ENCODE measurements at places on chromosomes 7 and 10.
A peak's percentile ranks its signal among the peaks of the same experiment; 100 is the strongest.

GRCh38 chr7:137094-137891, 55.1 kb upstream of the FAM20C start:
- no peak for DNase-seq

- DNase-seq = peak; percentile 49
Measured at GRCh38 chr10:119542357-119542987, at the start of gene RGS10. Gene RGS10 (minus strand): TSS chr10:119542719. CDS start chr10:119542638, 81 bp downstream.

DNA sequence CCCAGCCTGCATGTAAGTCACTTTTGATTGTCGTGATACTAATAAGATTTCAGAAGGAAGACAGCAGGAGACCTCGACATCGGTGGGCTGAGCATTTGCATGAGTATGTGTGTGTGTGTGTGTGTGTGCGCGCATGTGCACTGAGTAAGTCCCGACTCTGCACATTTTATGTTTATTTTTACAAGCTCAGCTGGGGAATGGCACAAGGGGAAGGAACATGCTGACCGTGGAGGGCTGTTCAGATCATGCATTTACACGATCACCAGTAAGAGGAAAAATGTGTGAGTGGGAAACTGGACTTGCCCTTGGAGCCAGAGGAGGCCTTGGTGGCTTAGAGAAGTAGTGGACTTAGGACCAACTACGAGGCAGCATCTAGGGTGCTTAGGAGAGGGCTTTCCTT, 41.3 kb downstream of the IL2RA start:
- no peak for DNase-seq

DNA sequence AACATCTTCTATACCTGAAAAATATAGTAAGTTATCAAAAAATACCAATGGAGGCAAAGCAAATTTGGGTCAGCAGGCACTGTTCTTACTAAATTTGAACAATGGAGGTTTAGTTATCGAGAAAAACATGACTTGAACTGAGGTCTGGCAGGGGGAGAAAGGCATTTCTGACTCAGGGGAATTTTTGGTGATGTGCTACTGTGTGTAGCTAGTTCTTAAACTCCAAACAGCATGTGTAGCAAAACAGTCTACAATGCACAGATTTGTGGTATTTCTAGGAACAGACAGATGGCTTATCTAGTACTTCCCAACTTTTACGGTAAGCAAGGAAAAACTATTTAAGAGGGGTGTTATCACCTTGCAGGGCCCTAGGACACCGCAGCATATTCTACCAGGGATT, 311.6 kb upstream of the LRRN3 start:
- DNase-seq = no peak

- DNase-seq = no peak
Measured at GRCh38 chr10:11353006-11353896, 258.2 kb downstream of the USP6NL start.

DNA sequence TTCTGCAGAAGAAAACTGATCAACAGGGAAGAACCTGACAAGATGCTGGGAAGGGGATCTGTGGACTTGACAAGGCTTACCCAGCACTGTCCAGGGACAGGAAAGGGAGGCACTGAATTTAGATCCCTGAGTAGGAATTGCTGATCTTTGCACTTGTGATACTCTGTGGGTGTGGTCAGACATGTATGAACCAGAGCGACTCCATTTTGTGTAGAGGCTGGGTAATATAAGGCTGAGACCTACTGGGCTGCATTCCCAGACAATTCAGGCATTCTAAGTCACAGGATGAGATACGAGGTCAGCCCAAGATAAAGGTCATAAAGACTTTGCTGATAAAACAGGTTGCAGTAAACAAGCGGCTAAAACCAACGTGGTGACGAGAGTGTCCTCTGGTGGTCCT, 60.7 kb downstream of the CCDC3 start:
- DNase-seq = no peak

DNA sequence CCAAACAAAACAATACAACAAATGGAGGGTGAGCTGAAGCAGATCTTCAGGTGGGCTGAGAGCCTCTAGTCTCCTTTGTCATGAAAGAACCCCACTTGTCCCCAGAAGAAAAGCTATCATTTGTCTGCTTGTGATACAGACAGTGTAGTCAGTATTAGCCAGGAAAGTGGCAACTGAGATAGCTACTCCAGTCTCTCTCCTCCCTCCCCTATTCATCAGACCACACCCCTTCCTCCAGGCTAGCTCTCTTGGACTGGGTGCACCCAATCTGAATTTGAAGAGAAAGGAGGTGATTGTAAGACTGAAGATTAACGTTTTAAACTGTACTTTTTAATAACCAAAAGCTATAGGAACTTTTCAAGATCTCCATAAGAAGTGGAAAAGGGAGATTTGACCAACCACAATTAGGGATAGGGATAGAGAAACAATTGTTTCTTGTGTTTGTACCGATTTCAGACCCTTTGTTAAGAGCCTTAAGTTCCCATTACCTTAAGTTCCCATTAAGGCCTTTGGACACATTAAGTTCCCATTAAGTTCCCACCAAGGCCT, 14.1 kb downstream of the BMPR1A start:
- DNase-seq = no peak

DNA sequence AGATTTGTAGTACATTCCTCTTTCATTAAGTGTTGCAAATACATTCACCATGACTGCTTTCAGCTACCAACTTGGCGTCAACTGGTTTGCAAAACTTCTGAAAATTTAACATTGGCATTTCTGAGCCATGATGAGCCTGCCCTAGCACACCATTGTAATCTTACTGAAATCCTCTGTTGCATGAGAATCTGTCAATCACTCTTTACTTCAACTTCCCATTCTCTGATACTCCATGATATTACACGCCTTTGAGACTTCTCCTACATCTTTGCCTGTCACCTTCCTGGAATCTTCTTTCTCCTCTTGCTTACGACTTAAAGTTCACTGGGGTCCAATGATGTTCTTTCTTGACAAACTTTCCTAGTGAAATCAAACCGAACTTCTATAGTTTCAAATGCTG, 32.2 kb downstream of the EBLN1 start:
- no peak for DNase-seq

DNA sequence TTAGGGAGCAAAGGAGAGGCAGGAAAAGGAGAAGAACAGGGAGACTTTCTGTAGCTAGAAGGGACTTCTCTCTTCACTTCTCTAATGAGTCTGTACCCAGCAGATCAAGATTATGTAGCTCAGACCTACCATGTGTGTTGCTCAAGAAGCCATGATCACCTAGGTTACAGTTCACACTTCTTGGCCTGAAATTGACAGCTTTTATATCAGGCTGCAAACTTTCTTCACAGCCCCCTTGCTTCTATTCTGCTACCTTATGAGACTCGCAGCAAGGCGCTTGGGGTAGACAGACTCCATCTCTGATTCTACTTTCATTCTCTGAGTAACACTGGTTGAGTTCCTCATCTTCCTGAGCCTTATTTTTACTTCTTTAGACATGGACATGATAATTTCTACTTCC, 19.6 kb upstream of the GIMAP2 start:
- DNase-seq = no peak

DNA sequence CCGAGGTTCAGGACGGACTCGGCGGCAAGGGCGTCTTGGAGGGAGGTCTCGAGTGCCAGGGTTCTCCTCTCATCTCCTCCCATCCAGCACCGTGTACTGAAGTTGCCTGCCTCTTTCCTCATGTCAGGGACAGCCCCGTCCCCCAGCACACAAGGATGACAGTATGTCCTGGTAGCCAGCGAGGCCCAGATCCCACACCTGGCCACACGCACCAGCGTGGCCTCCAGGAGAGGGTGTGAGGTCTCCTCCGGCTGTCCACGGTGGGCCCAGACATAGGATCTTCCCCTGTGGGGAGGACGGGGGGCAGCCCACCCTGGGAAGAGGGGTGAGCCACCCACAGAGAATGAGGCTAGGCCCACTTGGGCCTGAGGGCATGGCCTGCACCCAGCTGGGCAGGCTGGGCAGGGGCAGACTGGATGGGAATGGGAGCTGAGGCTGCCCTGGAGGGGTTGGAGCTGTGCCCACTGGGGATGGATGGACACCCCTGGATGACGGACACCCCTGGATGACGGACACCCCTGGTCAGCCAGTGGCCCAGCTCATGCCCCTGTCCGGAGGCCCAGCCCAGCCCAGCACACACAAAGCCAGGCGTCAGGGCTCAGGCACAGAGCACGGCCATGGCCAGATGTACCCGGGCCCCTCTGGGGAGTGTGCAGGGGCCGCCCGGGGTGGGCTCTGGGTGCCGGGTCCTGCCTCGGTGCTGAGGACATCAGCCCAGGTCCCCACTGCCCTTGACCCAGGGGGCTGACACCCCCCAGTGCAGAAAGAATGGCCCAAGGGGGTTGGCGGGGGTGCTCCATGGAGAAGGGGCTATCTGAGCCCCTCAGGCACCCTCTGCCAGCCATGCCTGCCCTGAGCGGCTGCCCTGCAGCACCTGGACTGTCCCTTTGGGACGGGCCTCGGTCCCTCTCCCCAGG, 30.9 kb upstream of the CFAP46 start:
- DNase-seq = no peak

- no peak for DNase-seq
Measured at GRCh38 chr10:28980264-28980663, 302.9 kb downstream of the BAMBI start.

DNA sequence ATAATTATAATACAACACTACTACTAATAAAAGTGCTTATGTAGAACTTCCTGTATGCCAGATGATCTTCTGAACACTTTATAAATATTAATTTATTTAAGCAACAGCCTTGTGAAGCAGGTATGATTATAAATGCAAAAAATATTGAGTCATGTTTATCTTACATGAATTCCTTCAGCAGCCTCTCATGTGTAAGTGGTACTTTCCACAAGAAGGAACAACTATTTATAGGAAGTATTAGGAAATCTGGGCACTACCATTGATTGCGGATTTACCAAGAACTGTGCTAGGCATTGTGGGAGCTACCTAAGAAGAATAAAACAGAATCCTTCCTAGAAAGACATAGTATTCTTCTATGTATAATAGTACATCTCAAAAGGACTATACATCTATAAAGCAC, 10.7 kb upstream of the STEAP4 start:
- DNase-seq = no peak

- no peak for DNase-seq
Measured at GRCh38 chr10:106537866-106538265, 626.6 kb downstream of the SORCS1 start.

DNA sequence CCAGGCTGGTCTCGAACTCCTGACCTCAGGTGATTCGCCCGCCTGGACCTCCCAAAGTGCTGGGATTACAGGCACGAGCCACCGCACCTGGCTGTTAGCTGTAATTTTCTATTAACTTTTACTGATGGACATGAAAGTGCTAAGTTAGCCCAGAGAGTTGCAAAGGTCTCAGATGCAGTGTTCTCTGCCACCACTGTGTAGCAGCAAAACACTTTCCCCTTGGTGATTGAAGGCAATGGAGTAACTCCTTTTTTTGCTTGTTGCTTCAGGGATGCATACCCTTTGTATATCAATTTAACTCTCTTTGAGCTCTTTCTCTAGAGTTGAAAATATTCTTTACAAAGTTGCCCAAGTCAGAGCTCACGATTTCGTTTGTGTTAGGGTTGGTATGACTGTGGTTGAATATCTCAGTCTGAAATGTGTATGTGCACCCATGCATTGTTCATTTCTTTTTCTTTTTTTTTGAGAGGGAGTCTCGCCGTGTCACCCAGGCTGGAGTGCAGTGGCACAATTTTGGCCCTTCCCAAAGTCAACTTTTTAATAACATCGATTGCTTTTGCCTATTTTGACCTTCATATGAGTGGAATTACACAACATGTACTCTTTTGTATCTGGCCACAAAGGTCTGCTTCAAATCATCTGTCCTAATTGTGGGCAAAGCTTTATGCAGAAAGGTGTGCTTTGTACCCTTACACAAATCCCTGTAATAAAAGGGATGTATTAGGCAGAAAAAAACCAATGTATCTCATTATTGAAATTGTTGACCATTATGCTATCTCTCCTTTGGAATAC, 52.6 kb downstream of the GTF2I start:
- no peak for DNase-seq

GRCh38 chr7:95365151-95365550, 31.0 kb downstream of the PON3 start:
- DNase-seq = no peak

- DNase-seq = no peak
Measured at GRCh38 chr10:1243486-1244234, 187.5 kb downstream of the WDR37 start.

GRCh38 chr7:104962781-104963180, 51.2 kb upstream of the KMT2E start:
- no peak for DNase-seq

DNA sequence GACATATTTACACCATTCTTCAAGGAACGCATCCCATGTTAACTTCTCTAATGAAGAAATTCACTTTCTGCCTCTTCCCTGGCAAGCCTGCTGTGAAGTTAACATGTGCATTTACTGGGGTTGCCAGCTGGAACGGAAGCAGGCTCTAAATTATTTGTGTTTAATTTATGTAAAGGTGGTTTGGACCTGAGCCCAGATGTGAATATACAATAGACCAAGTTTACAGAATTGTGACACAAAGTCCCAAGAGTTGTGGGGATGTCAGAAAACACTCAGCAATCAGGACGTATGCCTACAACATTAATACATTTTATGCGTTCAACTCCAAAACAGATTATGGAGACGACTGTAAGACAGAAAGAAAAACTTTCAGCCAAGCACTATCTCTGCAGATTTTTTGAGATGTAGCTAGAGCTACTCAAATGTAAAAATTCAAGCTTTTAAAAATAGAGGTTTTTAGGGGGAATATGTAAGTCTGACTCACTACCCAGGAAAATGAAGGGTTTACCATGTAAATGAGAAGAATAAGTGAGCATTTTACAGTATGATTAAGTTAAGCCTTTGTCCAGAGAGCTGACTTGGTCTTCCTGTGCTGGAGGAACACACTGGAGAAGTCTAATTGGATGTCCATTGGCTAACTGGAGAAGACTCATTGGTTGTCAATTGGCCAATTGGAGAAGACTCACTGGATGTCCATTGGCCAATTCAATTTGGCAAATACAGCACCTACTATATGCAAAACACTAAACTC, 19.5 kb downstream of the NRP1 start:
- DNase-seq = no peak

GRCh38 chr10:130636313-130636930, 500.2 kb downstream of the GLRX3 start:
- no peak for DNase-seq

GRCh38 chr10:11719496-11720259, 22.5 kb upstream of the ECHDC3 start:
- DNase-seq = no peak

GRCh38 chr10:3016016-3016415, 51.3 kb upstream of the PFKP start:
- no peak for DNase-seq

DNA sequence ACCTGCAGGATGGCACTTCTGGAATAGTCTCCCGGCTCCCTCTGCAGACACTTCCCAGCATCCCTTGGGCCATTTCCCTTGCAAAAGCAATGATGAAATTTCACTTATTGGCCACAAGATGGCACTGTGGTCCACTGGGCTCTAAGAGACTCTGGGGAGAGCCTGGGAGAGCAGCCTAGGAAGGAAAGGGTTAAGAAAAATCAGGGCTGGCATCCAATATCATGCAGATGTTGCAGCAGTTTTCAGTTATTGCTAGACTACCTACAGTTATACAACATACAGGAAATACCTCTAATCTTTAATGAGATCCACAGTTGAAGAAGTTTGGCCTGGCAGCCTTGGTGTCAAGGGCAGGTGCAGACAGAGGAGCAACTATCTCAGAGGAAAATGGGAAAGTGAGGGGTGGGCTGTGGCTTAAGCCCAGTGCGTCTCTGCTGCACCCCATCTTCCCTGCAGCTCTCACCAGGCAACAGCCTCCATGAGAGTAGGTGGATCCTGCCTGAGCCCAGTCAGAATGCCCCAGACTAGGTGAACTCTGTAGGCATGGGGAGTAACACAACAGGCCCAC, 100.2 kb upstream of the PRSS58 start:
- DNase-seq = peak; percentile 20

- DNase-seq = no peak
Measured at GRCh38 chr10:77782328-77783061, 144.1 kb downstream of the DLG5 start.

Measured in body of pancreas (tissue), 4 donors.